SIG-M5 (cell line): ENCODE measurements at places on chromosomes 7 and 10.

DNA sequence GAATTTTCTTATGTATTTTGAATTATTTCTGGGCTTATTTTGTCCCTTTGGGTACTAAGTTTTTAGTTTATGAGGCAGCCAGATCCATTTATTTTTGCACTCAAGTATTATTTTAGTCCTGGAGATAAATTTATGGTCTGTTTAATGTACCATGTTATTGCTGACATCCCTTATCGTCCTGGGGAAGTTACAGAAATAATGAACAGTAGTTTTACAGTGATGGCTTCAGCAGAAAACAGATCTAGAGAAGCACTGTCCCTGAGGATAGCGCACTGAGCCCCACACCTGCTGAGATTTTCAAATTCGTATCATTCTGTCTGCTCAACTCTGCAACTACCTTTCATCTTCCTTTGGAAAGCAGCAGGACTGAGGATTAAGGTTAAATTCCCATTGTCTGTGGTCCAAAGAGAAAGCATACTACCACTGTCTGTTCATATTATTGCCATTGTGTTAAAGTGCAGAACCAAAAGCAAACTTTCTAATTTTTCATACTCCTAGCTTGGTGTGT is 168.3 kb downstream of the SNX13 start:
- DNase-seq, result no peak

GRCh38 chr10:15084502-15084922 is 4.1 kb downstream of the ACBD7 start:
- DNase-seq, result no peak

DNA sequence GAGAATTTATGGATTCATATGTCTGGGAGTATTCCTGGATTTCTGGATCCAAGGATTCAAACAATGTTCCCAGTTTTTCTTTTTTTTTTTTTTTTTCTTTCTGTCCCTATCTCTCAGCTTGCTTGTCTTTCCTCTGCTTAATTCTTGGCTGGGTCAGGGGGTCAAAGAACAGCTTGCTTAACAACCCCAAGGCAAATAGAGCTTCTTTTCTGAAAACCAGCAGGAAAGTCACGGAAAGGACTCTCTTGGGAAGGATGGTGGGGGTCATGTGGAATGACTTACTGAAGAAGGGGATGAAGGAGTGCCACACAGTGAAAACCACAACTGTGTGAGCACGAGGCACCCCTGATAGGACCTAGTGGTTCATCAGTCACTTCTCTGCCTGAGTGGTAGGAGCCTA is 36.1 kb downstream of the GRK5 start:
- no peak for DNase-seq

GRCh38 chr7:127908430-127909258 is 122.6 kb downstream of the LRRC4 start:
- DNase-seq, result no peak

DNA sequence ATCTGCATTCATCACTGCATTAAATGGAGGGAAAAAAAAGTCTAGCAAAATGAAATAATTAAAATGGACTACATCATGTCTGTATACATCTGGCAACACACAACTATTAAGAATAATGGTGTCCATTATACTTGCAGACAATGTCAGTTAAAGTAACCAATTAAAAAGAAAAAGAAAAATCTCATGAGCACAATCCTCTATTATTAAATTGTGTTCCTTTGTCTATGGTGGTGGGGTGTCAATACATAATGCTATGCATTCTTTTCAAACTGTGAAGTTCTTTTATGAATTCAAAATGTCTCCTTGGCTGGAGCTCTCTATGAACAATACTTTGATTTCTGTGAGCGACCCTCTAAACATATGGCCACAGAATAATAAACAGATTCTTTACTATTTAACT is 63.5 kb downstream of the NRP1 start:
- no peak for DNase-seq

GRCh38 chr7:98852826-98853225 is 17.0 kb downstream of the TMEM130 start:
- DNase-seq, result no peak

DNA sequence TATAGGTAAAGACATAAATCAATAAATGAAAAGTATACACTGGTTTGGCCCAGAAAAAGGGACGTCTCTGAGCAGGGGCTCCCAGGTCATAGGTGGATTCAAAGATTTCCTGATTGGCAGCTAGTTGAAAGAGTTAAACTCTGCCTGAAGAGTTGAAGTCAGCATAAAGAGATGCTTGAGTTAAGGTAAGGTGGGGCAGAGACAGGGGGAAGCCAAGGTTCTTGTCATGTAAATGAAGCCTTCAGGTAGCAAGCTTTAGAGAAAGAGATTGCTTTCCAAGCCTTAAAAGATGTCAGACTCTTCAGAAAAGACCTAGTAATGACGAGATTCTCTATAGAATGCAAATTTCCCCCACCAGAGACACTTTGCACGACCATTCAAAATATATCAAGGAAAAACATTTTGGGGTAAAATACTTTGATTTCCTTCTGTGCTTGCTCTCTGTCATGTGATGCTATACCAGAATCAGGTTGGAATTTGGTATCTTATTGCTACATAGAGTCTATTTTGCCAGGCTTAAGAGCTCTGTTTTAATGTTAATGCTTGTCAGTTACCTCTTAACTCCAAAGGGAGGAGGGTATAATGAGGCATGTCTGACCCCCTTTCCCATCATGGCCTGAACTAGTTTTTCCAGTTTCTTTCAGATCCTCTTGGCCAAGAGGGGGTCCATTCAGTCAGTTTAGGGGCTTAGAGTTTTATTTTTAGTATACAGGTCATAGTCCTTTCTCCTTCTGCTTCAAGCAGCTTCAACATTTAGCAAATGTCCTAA is 429.6 kb downstream of the ADRA2A start:
- DNase-seq, result no peak

- DNase-seq, result no peak
Measured at GRCh38 chr7:102147008-102147407, 139.7 kb upstream of the SH2B2 start.

GRCh38 chr10:48251152-48251524 is 23.4 kb downstream of the FRMPD2 start:
- DNase-seq, result no peak

- DNase-seq, result no peak
Measured at GRCh38 chr10:5400468-5401240, 4.0 kb downstream of the TUBAL3 start.

DNA sequence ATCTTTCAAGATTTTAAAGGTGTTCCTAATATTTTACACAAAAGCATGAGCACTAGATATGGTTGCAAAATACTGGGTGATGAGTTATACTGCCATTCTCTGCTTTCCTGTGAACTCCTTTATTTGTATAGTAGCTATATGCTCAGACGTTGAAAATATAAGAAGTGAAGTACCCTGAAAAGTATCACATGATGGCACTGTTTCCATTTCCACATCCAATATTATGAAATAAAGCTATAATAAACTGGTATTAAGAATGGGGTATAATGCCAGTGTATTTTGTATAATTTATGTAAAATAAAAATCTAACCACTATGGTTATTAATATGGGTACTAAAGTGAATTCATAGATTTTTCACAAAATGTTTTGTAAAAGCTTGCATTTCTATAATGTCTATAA is 79.6 kb upstream of the FOXP2 start:
- no peak for DNase-seq

DNA sequence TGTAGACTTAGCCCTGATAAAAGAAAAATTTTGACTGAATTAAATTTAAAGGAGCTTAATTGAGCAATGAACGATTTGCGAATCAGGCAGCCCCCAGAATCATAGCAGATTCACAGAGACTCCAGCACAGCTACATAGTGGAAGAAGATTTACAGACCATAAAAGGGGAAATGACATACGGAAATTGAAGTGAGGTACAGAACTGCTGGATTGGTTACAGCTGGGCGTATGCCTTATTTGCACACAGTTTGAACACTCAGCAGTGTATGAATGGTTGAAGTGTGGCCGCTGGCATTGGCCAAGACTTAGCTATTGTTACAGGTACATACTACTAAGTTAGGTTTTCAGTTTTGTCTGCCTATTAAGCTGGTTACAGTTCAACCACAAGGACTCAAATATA is 433.5 kb upstream of the CELF2 start:
- DNase-seq, result no peak

GRCh38 chr10:110672580-110672919 is 28.4 kb downstream of the RBM20 start:
- DNase-seq, result no peak

GRCh38 chr7:49530481-49530880 is 243.0 kb upstream of the VWC2 start:
- no peak for DNase-seq

DNA sequence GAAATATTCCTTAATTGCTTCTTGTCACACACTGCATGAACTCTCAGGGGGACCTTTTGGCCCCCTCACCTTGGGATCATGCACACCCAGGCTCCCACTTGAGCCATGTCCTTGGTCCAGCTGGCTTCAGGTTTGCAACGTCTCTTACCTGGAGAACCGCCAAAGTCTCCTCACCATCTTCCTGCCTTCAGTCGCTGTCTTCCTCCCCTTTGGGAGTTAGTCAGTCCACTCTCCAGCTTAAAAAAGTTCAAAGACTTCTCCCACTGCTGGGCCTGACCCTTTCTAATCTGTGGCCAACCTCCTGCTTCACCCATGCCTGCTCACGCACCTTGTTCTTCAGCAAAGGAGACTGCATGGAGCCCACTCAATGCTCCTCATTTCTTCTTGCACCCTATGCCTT is 82.6 kb upstream of the LRRC4 start:
- DNase-seq, result no peak

GRCh38 chr7:113797420-113798010 is 121.3 kb downstream of the PPP1R3A start:
- no peak for DNase-seq

- no peak for DNase-seq
Measured at GRCh38 chr7:70480927-70481569, 650.9 kb upstream of the GALNT17 start.

GRCh38 chr10:132272231-132272971 is 35.3 kb downstream of the STK32C start:
- DNase-seq, result no peak

GRCh38 chr10:122828716-122829255 is 16.9 kb downstream of the CUZD1 start:
- no peak for DNase-seq

DNA sequence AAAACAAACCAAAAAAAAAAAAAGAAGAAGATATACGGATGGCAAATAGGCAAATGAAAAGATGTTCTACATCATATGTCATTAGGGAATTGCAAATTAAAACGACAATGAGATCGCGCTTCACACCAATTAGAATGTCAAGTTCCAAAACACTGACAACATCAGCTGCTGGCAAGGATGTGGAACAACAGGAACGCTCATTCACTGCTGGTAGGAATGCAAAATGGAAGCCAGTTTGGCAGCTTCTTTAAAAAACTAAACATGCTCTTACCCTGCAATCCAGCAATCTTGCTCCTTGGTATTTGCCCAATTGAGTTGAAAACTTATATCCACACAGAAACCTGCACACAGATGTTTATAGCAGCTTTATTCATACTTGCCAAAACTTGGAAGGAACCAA is 34.8 kb downstream of the CALML5 start:
- no peak for DNase-seq

GRCh38 chr7:135672560-135673359 is 10.4 kb downstream of the STMP1 start:
- DNase-seq, result no peak

DNA sequence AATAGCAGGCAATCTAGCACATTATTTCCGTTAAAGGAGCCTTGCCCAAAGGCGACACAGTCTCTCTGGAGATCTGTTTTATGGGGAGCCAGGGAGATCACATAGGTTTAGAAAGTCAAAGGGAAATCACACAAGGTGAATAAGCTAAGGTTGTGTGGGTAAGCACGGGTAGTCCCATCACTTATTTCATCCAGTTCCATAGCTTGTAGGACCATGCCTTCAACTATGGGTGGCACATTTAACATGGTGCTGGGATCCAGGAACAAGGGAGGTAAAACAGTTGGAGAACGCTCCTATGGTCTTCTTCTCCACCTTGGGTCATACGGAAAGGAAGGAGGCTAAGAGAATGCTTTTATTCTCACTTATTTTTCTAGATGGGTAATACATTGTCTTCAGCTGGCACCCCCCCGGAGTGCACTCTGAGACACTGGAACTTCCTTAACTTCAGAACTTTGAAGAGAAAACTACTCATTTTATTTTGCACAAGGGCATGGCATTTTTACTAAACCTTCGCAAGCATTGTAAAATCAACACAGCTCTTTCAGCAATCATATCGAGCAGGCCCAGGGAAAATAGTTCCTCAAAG is 435.4 kb downstream of the KIF20B start:
- no peak for DNase-seq

GRCh38 chr10:95125582-95125981 is 56.3 kb upstream of the CYP2C8 start:
- no peak for DNase-seq

DNA sequence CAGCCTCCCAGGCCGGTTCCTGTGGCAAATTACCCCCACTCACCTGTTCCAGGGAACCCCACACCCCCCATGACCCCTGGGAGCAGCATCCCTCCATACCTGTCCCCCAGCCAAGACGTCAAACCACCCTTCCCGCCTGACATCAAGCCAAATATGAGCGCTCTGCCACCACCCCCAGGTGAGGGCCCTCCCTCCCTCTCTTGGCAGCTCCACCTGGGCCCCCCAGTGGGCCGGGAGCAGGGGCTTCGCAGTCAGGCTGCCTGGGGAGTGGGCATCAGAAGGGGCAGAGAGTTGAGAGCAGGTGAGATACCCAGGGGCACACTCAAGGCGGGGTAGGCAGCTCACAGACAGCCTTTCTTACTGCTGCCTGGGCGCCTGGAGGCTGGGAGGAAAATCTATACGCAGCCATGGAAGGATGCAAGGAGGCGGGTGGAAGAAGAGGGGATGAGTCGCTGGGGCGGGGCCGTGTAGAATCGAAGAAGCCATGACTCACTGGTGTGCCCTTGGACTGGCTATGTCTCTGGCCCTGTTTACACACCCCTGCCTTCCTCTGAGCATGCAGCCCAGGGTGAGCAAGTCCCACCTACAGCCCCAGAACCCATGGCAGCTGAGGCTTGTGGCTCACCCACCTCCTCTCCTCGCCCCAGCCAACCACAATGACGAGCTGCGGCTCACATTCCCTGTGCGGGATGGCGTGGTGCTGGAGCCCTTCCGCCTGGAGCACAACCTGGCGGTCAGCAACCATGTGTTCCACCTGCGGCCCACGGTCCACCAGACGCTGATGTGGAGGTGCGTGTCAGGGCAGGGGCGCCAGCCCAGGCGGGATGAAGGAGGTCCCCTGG is 48.6 kb upstream of the PPIF start:
- no peak for DNase-seq

DNA sequence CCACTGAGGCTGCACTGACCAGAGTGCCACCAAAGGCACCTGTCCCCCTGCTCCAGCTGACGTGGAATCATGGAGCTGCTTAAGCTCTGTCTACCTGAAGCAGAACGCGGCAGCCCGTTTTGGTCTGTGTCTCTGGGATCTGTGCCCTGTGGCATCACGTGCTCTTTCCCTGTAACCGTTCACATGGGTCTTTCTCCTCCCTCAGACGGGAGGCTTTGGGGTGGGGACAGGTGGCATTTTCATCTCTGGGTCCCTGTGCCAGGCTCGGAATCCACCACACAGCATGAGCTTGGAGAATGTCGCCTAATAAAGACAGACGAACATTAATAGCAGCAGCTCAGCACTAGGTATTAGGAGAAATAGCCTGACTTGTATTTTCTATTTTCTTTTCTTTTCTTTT is 1.6 kb upstream of the ADAP1 start:
- DNase-seq, result no peak

GRCh38 chr7:105655500-105656380 is 74.4 kb upstream of the EFCAB10 start:
- no peak for DNase-seq
